ENCODE measurements at places on chromosomes 12 and 14.

DNA sequence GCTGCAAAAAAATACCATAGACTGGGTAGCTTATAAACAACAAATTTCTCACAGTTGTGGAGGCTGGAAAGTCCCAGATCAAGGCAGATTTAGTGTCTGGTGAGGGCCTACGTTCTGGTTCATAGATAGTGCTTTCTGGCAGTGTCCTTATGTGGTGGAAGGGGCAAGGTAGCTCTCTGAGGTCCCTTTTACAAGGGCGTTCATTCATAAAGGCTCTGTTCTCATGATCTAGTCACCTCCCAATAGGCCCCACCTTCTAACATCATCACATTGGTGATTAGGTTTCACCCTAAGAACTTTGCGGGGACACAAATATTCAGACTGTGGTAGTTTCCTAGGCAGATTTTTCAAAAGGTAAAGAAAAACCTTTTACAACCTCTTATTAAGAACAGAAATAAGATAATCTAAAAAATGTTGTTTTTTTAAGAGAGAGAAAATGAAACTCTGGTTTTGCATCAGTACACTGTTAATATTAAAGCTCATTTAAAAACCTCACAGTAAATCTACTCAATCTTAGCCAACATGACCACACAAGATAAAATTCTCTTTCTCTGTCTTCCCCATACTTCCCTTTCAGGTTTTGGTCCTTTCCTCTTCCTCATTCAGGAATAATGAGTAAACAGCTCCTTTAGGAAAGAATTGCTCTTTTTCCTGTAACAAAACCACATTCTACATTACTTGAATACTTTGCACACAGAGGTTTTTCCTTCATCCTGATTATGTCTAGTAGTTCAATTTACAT lies 117.5 kb downstream of the UNC79 start:
- DNase-seq: no peak

- DNase-seq: no peak
These were observed 16.1 kb upstream of the CCDC85C start for GRCh38 chr14:99619835-99620834.

- DNase-seq: no peak
These were observed 24.2 kb downstream of the TRAFD1 start for GRCh38 chr12:112149596-112149995.

DNA sequence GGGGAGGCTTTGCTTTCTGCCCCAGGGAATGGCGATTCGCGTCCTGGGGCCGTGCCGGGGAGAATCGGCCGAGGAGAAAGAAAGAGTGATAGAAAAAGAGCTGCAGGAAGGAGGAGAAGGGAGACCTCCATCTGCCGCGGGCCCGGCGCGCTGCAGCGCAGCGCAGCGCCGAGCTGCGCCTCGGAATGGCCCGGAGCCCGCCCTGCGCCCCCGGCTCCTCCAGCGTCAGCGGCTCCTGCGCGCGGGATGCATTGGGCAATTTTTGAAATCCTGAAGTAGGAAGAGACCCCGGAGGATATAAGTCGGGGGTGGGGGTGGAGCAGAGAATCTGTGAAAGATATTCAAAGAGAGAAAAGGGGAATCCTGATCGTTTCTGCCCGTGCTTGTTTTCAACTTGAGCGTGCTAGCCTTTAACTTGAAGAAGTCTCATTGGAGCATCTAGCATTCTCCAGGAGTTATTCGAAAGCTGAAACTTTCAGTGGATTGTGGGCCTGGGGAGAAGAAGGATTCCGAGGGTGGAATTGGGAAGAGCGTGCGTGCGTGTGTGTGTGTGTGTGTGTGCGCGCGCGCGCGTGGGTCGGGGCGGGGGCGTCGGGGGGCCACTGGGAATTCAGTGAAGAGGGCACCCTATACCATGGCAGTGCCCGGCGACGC lies 441 bp downstream of the PDE3A start:
- DNase-seq: no peak

- DNase-seq: no peak
These were observed 4.6 kb downstream of the PUS7L start for GRCh38 chr12:43754015-43754414.

Data from CD4-positive, alpha-beta T cell treated with Interleukin-1 beta for 1 hour (primary cell).